ENCODE measurements at places on chromosomes 1 and 21. TPM values are rescaled to one million over a fixed set of nuclear protein-coding genes. Genes with fewer than 3 reads are reported as not detected.

Gene CELA3A
- not detected for total RNA-seq

DNA sequence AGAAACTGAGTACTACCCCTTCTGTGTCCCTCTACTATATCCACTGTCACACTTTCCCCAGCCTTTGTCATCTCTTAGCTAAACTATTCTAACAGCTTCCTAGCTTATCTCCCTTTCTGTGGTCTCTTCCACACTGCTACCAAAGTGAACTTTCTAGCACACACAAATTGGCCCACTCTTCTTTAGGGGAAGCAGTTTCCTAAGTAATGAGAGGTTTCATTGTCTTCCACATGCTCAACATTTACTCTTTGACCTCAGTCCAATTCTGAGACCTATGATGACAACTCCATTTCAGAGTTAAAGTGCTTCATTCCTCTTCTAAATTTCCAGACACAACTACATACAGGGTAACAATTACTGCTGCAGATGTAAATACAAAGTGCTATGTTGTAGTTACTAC lies 32.9 kb downstream of the SCYL3 start:
- no peak for DNase-seq

DNA sequence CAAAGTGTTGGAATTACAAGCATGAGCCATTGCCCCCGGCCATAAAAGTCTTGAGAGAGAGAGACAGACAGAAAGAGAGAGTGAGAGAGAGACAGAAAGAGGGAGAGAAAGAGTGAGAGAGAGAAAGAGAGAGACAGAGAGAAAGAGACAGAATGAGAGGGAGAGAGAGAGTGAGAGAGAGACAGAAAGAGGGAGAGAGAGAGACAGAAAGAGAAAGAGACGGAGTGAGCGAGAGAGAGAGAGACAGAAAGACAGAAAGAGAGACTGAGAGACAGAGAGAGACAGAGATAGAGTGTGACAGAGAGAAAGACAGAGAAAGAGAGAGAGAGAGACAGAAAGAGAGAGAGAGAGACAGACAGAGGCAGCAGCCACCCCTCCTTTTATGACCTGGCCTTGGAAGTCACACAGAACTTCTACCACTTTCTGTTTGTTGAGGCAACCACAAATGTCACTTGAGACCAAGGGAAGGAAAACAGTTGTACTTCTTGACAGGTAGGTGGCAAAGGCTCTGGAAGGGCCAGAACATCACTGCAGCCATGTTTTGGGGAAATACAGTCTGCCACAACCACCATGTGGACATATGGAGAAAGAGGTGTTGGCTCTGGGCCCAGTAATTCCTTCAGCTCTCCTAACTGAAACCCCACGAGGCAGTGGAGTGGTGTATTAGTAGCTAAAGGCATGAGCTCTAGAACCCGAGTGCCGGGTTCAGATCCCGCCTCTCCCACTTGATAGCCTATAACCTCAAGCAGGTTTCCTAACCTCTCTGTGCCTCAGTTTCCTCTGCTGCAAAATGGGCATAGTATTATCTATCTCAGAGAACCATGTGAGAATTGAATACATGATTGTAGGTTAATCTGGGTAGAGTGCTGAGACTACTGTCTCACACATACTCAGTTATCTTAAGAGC lies 50.6 kb downstream of the TNFRSF8 start:
- DNase-seq: no peak

Gene GNG4
- not detected for total RNA-seq

Gene AVPR1B
- not detected for total RNA-seq

DNA sequence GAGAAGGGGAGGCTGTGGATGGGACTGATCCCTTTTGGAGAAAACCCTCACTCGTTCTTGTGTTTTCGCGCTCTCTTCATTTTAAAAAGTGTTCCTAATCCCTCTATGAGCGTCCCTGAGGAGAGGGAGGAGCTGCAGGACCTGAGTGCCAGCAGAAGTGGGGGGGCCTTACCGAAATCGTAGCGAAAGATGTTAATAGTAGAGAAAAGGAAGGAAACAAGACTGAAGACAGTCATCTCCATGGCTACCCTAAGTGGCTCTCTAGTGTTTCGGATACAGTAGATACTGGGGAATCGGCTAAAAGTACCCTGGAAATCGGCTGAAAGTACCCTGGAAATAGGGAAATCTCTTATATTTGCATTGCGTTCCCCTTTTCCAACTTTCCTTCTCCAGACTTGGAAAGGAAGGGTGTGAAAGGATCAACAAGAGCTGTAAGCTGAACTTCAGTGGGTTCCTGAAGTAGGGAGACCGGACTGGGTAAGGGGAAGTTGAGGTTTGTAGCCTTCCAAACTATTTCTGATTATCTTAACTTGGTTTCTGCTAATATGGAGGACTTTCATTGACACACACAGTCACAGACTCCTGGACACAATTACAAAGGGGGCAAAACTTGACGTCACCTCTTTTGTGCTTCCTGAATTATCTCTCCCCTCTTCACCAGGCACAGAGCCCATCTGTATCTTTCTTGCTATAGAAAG lies 486 bp upstream of the DSTYK start:
- DNase-seq: no peak

- DNase-seq: no peak
Observed at GRCh38 chr1:159973350-159973940, 19.4 kb upstream of the SLAMF9 start.

- no peak for DNase-seq
Observed at GRCh38 chr1:108130794-108131193, 69.3 kb downstream of the SLC25A24 start.

DNA sequence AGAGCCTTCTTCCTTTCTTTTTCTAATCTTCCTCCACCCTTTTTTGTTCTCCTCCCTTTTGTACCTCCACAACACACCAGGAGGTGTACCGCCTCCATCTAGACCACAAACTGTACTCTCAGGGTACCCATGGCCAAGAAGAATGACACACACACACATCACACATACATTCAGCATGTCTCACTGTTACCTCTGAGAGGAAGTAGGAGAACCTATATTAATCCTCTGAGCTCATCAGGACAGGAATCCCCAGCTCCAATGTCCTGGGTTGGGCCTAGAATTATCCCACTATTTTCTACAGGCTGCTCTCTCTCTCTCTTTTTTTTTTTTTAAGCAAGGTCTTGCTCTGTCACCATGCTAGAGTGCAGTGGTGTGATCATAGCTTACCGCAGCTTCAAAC lies 36.7 kb downstream of the ATP2B4 start:
- DNase-seq: no peak

Gene TAL1
- total RNA-seq: 15.4 TPM

Gene PHLDA3
- 97.1 TPM for total RNA-seq

DNA sequence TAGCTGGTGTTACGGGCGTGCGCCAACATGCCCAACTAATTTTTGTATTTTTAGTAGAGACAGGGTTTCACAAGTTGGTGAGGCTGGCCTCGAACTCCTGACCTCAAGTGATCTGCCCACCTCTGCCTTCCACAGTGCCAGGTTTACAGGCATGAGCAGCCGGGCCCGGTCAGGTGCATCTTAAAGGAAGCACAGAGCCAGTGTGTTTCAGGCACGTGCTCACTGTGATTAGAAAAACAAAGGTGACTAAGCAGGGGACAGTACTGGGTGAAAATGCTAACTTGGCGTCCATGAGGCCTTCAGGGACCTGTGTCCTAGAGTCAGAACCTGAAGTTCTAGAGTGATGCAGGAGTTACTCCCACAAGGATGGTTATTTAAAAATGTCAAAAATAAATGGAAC lies 60.0 kb upstream of the GJA8 start:
- no peak for DNase-seq

DNA sequence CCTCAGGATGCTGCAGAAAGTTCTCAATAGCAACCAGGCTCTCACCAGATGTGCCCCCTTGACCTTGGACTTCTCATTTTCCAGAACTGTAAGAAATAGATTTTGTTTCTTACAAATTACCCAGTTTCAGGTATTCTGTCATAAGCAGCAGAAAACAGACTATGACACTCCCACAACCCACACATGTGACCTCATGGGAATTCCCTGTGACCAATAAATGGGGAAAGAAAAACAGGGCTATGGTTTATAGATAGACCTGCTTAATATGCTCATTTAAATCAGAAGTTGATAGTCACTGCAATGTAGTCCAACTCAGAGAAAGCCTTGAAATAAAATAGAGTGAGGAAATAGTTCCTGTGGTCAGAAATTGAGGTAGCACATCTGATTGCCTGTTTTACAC lies 380.9 kb upstream of the PTBP2 start:
- no peak for DNase-seq

- DNase-seq: no peak
Observed at GRCh38 chr1:199123615-199124014, 484.8 kb downstream of the PTPRC start.

Measured in lower lobe of right lung (tissue), 2 donors.